Skin of body (tissue), 3 donors: ENCODE measurements at places on chromosomes 12 and 14.

DNA sequence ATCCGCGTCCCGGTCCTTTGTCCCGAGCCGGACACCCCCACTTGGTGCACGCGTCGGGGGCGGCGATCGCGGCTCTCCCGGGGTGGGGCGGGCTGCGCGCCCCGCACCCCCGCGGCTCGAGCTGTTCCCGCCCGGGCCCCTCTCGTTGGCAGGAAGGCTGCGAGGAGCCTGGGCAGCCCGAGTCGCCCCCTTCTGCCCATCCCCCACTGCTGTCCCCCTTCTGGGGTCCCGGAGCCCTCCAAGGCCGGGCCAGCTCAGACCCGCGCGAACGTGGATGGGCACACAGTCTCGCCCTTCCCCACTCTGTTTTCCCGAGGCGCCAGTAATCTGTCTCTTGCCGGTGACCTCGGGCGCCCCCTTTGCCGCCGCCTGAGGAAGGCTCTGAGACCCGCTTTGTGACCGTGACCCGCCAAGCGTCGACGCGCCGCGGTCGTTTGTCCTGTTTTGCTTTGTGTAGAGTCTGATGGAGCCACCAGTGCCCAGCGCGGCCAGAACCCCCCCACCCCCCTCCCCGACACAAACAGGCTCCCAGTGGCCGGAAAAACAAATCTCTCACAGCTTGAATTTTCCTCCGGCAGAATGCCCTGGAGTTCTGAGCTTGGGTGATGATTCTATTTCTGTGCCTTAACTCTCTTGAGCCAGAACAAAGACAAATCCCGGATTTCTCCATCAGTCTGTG lies 610 bp downstream of the C14orf132 start:
- no peak for DNase-seq

- no peak for DNase-seq
Observed at GRCh38 chr12:13238204-13238603, 41.7 kb downstream of the EMP1 start.

GRCh38 chr12:6853626-6854025 lies 1.7 kb downstream of the USP5 start:
- no peak for DNase-seq

GRCh38 chr12:92537290-92537960 lies 165.4 kb upstream of the PLEKHG7 start:
- DNase-seq: no peak

- DNase-seq: no peak
Observed at GRCh38 chr12:94157981-94158411, 9.6 kb downstream of the PLXNC1 start.
